ENCODE measurements at places on chromosomes 4 and X.
A peak's percentile ranks its signal among the peaks of the same experiment; 100 is the strongest.

- DNase-seq = peak; percentile 61
These were observed 6.8 kb downstream of the HNRNPDL start for GRCh38 chr4:82423245-82424054.

DNA sequence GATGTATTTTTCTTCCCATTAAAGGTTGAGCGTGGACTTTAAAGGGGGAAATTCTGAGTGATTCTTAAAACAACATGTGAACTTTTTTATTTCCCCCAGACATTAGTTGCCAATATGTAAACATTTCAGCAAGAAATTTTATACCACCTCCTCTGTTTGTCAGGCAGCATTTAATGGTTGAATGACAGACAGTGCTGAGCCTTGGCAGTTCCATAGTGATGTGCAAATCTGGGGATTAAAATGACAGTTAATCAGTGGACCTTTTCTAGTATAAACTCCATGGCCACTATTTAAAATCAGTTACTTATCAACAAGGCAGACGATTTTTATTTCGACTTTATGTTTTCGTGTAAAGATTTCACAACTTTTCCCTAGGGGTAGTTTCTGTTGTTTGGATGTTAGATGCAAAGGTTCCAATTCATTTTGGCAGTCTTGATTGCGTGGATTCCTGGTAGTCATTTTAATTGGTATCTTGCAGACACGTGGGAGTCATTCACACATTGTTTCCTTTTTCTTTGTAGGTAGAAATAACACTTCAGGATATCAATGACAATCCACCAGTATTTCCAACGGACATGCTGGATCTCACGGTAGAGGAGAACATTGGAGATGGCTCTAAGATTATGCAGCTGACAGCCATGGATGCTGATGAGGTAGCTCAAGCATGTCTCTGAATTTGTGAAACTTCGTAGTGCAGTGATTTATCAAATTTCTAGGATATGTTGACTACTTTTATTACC is 83.7 kb downstream of the FAT4 start:
- DNase-seq = no peak

DNA sequence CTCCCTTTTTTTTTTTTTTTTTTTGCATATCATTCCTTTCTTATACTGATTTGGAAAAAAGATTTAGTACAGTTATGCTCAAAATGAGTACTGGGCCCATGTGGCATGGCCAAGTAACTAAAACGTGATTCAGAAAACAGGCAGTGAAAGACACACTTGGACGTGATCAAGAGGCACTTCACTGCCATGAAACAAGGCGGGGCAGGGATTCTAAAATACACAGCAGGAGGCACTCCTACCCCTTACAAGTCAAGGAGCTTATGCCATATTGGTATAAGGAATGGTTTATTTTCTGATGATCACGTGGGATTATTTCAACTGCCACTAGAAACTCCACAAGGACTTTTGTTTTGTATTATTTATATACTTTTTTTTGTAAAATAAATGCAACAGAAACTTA is 72.0 kb downstream of the CHST7 start:
- DNase-seq = no peak

DNA sequence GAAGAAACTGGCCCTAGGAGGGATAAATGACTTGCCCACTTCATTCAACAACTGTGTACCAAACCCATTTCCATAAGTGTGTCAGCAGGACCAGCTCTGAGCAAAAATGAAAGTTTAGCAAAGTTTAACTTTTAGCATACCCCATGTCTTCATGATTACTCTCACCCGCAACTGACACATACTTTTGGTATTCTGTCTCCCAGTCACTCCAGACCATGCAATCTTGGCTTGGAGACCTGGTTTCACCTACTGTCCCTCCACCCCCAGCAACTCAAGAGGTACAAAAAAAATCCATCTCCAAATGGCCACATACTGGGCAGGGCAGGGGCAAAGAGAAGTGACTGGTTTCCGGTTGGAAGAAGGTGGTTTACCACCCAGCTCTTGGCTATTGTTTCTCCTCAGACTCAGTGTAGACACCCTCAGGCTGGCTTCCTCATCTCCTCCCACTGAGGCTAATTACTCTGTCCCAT is 79.8 kb downstream of the RLIM start:
- peak; percentile 36 for DNase-seq

- DNase-seq = peak; percentile 24
These were observed at the start of gene PGRMC2 for GRCh38 chr4:128287141-128287870. Gene PGRMC2 (minus strand): TSS chr4:128287813. CDS start chr4:128287790, 23 bp downstream.

DNA sequence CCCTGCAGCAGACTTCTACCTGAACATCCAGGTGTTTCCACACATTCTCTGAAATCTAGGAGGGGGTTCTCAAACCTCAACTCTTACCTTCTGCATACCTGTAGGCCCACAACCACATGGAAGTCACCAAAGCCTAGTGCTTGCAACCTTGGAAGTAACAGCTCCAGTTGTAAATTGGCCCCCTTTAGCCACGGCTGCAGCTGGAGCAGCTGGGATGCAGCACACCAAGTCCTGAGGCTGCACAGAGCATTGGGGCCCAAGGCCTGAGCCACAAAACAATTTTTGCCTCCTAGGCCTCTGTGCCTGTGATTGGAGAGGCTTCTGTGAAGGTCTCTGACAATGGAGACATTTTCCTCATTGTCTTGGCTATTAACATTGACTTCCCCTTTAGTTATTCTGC is 772.4 kb upstream of the INTU start:
- no peak for DNase-seq

Measured in fibroblast of mammary gland (primary cell).